ENCODE measurements at places on chromosomes 7 and 10. TPM values are rescaled to one million over a fixed set of nuclear protein-coding genes. Genes with fewer than 3 reads are reported as not detected.
A peak's percentile ranks its signal among the peaks of the same experiment; 100 is the strongest.

MKX gene
- 0.51 TPM for total RNA-seq

GPC2 gene
- total RNA-seq: 5.7 TPM

VAX1 gene
- total RNA-seq: not detected

SKIDA1 gene
- total RNA-seq: 3.0 TPM

BEND7 gene
- total RNA-seq: 5.1 TPM

PVRIG gene
- not detected for total RNA-seq

CYP3A7 gene
- total RNA-seq: 0.21 TPM

- no peak for DNase-seq
These were observed 202.8 kb upstream of the SMIM30 start for GRCh38 chr7:113321201-113321600.

- no peak for DNase-seq
These were observed 44.1 kb upstream of the ADRB1 start for GRCh38 chr10:113999531-113999930.

DNA sequence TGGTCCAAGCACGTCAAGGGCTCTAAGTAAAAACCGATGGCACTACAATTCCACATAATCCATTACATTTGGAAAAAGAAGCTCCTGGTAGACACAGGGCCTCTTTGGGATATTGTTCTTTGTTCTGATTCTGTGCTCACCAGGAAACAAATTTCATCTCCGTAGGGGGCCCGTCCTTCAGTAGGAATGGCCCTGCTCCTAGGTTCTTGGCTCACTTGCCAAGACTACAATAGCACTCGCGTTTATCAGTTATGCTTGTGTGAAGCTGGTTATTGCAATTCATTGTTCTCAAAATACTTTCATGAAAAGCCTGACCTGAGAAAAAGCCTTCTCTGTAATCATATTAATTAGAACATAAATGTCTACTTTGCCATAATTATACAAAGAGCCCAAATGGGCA lies 10.3 kb upstream of the ZC3HAV1L start:
- no peak for DNase-seq

DNA sequence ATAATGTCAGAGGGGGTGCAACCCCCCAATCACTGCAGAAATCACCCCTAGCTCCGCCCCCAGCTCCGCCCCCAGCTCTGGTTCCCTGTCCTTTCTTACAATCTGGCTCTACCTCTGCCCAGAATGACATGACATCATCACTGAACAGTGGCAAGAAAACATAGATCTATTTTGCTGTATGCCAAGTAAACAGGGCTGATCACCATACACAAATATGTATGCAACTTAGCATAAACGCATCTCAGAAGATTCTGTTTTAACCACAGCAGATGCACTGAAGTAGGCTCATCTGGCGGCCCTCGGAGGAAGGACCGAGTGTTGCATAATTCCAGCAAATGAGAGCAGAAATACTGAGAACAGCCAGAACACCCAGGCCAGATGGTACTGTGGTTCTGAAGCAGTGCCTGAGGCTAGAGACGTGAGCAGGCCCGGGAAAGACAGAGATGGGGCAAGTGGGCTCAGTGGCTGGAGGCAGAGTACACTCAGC lies 293.3 kb upstream of the KLF14 start:
- DNase-seq: no peak

- no peak for DNase-seq
These were observed 339.2 kb upstream of the PODXL start for GRCh38 chr7:131895541-131896164.

DNA sequence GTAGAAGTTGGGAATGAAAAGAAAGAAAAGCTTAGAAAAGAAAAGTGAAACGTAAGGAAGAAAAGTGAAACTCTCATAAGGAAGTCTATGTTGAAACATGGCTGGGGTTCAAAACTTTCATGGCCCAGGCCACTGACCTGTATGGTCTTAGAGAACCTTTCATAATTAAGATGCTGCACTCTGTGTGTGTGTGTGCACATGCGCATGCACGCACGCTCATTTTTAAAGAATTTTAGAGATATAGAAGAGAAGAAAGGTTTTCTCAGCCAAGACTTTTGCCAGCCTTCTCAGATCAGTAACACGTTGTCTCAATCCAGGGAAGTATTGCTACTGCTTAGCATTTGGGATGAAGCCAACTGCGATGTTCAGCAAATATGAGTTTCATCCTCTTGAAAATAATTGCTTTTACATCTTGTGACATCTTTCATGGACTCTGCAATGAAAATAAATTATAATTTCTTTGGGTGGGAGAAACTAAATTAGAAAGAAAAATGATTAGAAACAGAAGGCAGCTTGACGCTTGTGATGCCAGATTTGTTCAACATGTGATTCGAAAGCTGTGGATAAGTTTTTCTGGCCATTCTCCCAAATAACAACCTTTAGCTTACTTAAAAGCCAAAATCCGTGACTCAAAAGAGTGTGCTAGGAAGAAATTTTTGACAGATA lies 16.2 kb upstream of the SLC26A4 start:
- peak; percentile 56 for DNase-seq

DNA sequence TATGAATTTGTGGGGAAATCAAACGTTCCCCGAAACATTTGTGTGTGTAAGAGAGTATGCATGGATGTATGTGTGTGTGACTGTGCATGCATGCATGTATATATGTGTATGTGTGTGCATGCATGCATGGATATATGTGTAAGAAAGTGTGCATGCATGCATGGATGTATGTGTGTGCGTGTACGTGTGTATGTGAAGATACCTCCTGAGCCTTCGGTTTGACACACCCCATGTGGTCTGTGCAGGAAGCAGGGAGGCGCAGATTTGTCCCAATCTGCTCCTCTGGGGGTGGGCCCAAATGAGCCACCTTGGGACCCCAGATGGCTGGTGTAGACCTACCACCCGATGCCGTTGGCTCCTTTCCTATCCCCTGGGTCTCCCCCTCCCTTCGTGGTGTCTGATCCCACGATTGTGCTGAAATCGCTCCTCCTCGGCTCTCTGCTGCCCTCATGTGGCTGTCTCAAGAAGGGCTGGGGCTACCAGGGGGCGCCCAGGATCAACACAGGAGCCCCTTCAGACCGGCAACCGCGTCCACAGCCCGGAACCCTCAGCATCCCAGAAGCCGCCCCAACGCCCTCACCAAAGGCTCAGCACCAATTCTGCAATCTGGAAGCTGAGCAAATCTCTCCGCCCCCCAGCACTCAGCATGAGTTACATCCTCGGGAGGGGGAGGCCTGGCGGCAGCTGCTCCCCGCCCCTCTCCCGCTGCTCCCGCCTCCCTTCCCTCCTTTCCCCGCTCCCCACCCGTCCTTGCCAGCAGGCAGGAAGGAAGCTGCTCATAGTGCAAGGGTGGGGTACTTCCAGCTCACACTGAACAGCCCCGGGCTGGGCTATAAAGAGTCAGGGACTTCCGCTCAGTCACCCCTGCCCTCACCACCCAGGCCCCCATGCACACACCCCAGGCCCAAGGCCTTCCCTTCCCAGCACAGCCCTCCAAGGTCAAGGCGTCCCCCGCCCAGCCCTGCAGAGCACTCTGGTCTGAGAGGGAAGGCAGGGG lies 2.3 kb upstream of the NOS3 start:
- DNase-seq: peak; percentile 87

DNA sequence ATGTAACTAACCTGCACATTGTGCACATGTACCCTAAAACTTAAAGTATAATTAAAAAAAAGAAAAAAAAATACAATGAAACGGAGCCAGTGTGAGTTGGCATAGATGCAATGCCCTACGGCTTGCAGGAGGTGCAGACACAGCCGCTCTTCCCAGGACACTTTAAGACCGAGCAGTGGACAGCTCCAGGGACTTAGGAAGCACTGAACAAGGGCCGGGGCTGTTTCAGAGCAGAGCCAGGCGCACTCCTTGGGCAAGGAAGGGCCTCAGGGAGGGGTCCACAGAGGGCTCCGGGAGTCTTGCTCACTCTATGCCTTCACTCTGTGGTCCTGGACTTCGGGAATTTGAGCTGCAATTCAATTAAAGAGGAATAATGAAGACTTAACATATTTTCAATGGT lies 355.3 kb downstream of the TCERG1L start:
- DNase-seq: no peak

- DNase-seq: no peak
These were observed 113.2 kb downstream of the NRBF2 start for GRCh38 chr10:63246356-63246755.

DNA sequence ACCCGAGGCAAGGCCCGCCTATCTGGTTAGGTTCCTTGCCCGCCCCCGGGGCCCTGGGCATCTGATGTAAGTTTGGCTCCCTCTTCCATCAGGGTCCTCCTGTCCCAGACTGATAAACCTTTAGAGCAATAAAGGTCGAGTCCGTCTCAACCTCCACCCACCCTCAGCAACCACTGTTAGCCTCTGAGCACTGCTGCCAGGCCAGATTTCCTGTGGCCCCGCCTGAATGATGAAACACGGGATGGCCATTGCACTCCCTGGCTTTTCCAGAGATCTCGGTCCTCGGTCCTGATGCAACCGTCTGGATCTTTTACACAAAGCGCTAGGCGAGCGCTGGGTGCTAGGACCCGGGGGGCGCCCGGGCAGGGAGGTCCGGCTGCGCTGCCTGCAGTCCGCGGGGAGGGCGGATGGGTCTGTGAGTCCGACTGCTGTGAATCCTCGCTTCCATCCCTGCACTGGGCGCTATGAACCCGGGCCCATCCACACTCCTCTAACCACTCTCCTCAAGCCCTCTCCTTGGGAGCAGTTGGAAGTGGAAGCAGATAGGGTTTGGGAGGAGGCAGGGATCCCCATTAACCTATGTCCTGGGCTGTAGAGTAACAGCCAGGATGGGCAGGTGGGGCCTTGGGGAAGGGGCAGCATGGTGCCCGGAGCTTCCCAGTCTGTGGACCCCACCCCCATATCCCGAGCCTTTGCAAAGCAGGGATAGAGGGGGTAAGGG lies 875 bp upstream of the DDIT4 start:
- DNase-seq: peak; percentile 96

DNA sequence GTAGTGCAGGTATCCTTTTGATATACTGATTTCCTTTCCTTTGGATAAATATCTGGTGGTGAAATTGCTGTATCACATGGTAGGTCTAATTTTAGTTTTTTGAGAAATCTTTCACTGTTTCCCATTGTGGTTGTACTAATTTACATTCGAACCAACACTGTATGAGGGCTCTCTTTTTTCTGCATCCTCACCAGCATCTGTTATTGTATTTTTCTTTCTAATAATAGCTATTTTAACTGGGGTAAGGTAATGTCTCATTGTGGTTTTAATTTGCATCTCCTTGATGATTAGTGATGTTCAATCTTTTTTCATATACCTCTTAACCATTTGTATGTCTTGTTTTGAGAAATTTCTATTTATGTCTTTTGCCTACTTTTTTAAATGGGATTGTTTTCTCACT lies 335.4 kb upstream of the MTPN start:
- no peak for DNase-seq

GRCh38 chr7:3033581-3033980 lies 10.1 kb downstream of the CARD11 start:
- DNase-seq: no peak

GRCh38 chr10:48798481-48799254 lies 114.0 kb downstream of the WDFY4 start:
- DNase-seq: no peak

DNA sequence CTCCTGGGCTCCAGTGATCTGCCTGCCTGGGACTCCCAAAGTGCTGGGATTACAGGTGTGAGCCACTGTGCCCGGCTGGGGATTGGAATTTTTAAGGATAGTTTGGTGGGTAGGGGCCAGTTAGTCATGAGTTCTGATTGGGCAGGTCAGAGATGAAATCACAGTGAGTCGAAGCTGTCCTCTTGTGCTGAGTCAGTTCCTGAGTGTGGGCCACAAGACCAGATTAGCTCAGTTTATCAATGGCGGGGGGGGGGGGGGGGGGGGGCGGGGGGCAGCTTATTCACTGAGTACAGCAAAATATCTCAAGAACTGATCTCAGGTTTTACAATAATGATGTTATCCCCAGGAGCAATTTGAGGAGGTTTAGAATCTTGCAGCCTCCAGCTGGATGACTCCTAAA lies 11.6 kb upstream of the ERCC6 start:
- DNase-seq: no peak

GRCh38 chr10:117476716-117477115 lies 65.8 kb upstream of the EMX2 start:
- peak; percentile 61 for DNase-seq

DNA sequence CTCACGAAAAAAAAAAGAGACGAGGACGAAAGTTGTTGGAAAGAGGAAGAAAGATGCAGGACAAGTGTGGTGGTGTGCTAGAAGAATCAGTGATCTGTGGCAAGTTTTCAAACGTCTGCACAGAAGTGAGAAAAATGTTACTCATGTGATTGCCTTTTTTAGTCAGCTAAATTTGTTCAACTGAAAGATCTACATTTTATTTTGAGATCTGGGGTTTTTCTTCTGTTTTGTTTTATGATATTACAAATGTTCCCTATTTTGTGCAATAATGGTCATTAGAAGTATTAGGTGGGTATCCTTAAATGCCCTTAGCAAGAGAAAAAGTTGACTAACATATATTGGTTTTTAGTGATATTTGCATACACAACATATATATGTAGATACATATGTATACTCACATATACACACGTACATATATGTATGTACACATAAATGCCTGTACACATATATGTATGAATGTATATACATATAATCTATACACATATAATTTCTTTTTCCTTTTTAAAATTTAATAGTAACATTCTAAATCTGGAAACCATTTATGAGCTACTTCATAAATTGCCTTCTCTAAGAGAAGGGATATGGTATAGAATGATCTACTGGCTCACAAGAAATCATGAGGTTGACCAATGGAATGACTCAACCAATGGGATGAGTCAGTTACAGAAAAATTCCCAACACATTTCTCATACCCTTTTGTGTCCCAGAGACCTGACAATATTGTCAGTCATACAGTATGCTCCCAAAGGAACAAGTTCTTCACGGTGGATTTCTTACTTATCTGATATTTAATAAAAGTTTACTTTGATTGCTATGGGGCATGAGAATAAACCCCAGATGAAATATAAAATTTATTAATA lies 38.4 kb downstream of the SLC39A12 start:
- no peak for DNase-seq

- DNase-seq: no peak
These were observed 42.9 kb upstream of the TSPAN13 start for GRCh38 chr7:16710651-16711050.

Data from tongue (tissue), 3 donors.